ENCODE measurements at places on chromosomes 5 and 9. TPM values are rescaled to one million over a fixed set of nuclear protein-coding genes. Genes with fewer than 3 reads are reported as not detected.
A peak's percentile ranks its signal among the peaks of the same experiment; 100 is the strongest.

- DNase-seq, result no peak
These were observed 839.1 kb downstream of the NR2F1-AS1 start for GRCh38 chr5:92741906-92742305.

GRCh38 chr9:35882263-35882848, 12.2 kb upstream of the OR13J1 start:
- peak; percentile 71 for DNase-seq

DNA sequence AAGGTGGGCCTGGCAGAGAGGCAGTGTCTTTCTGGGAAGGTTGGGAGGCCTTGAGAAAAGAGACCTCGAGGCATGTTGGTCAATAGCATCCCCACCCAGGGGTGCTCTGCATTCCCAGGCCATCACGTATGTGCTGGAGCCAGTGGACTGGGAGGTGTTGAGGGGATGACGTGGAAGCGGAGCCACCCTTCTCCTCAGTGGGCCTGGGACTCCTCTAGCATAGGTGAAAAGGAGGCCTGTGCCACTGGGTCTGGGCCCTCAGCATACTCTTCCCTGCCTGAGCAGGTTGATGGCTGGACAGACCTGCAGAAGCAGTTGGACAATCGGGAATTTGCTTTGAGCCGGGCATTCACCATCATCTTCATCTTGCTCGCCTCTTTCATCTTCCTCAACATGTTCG, 25.5 kb downstream of the PITX1 start:
- DNase-seq, result no peak

WDR31 gene
- 0.28 TPM for total RNA-seq

JAKMIP2 gene
- not detected for total RNA-seq

DNA sequence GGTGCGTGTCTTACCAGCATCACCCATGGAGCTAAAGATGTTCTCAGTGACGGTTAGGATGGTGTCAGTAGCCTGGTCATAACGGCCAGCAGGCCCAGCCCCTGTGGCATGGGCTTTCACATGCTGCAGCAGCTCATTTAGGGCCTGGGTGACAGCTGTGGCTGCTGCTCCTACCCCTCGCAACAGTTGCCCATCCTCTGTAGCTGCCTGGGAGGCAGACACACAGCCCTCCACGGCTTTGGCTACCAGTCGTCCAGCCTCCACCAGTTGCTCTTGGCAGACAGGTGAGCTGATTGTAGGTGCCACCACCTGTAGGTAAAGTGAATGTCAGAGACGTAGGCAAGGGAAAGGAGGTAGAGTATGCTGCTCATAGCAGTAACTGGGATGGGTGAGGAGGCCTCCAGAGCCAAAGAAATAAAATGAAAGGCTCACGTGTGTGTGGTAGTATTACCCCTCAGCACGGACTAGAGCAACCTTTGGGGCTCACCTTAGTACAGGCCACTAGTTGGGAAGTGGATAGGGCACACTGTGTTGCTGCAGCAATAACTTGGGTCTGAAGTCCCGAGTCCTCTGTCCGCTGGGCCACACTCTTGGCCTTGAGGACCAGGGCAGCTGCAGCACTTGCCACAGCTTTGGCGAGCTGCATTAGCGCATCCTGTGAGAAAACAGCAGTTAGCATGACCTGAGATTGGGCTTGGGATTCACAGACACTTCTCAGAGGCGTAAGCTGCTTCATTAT, 14.7 kb downstream of the TLN1 start:
- DNase-seq, result no peak

PCDHA10 gene
- under 0.01 TPM for total RNA-seq

HTR1A gene
- total RNA-seq, result not detected

GRCh38 chr9:77513457-77513856, 134.7 kb downstream of the GNA14 start:
- DNase-seq, result no peak
